C1 segment of cervical spinal cord (tissue), 14 donors: ENCODE measurements at places on chromosomes 11 and 22.

DNA sequence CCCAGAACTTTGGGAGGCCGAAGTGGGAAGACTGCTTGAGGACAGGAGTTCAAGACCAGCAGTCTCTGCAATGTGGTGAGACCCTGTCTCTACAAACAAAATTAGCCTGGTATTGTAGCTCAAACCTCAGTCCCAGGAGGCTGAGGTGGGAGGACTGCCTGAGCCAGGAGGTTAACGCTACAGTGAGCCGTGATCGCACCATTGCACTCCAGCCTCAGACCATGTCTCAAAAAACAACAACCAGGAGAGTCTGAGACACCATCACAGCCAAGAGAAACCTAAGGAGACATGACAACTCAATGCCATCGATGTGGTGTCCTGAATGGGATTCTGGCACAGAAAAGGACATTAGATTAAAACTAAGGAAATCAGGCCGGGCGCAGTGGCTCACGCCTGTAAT lies 28.3 kb upstream of the KDM2A start:
- no peak for DNase-seq

- no peak for DNase-seq
Observed at GRCh38 chr11:11016943-11017342, 159.1 kb upstream of the ZBED5 start.

DNA sequence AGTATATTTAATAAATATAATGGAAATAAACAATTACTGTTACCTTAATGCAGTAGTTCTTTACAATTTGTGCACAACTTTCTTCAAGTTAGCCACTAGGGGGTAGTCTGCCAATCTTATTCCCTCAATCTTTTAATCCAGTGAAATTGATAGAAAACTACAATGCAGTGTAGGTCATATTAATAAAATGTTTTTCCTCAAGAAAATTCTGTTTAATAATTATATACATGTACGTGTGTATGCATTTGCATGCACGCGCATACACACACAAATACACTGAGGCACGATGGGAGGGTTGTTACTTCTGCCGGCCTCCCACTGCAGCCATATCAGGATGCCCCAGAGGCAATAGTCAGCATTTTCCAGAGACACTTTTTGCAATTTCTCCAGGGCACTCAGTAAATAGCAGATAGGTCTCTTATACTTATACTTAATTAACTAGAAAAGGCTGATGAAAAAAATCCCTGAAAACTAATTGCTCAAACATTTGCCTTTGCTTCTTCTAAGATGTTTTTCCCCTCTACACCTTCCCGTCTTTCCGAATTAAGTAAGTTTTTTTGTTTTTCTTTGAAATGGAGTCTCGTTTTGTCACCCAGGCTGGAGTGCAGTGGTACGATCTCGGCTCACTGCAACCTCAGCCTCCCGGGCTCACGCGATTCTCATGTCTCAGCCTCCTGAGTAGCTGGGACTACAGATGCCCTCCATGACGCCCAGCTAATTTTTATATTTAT lies 3.1 kb downstream of the GAB2 start:
- DNase-seq: no peak

GRCh38 chr11:126990716-126991480 lies 9.7 kb downstream of the KIRREL3 start:
- DNase-seq: no peak

DNA sequence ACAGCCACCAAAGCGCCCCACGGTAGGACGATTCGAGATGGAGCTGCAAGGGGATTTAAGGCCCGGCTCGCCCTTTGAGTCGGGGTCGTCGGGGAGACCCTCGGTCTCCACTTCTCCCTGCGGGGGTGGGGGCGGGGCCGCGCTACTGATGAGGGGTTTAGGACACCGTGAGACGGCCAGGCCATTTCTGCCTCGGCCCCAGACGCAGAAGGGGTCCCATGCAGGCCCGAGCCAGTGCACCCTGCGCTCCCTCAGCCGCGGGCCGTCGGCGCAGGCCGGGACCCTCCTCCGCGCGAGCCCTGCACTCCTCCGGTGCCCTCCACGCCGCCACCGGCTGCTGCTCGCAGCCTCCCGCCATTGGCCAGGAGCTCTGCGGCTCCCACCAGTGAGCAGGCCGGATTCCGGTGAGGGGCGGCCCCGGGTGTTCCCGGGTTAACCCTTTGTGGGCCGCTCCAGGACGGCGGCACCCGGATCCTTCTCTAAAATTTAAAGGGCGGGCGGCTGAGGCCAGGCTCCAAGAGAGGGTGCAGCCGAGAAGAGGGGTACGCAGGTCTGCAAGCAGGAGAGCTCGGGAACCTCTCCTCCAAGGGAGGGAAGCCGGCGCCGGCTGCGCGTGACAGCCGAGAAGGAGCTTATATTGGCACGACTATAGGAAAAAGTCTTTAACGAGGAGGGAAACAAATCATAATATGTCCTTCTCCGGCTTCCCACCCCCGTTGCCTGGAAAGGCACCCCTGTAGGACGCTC lies 18.0 kb downstream of the CREB3L1 start:
- DNase-seq: no peak

DNA sequence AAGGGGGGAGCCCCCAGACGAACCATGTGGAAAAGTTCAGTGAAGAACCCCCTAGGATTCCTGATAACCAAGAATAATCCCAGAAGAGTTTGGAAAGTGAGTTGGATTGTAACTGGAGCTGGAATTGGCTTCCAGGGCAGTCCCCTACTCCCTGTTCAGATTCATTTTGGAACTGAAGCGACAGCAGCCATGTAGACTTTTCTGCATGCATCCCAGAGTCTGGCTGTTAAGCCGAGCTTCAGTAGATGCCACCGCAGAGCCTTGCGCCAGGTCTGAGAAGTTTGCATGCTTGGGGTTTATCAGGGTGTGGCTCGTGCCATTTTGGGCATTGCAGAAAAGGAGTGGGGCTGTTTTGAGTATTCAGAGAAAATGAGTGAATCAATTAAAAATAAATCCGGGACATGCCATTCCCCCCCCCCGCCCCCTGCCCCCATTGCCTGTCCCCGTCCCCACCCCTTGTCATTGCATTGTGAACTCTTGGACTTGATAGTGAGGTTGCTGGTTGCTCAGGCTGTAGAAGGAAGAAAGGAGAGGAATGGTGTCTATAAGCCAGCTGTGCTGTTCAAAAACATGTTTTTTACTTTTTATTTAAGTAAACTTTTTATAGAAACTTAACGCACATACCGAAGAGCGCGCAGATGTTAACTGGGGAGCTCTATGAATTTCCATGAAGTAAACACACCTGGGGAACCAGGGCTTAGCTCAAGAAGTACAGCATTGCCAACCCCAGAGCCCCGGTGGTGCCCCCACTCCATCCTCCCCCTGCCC lies 71.2 kb downstream of the LDLRAD3 start:
- no peak for DNase-seq

- DNase-seq: no peak
Observed at GRCh38 chr22:27409299-27409698, 392.3 kb downstream of the MN1 start.
